Kidney tubule cell (primary cell): ENCODE measurements at places on chromosomes 6 and 20.

DNA sequence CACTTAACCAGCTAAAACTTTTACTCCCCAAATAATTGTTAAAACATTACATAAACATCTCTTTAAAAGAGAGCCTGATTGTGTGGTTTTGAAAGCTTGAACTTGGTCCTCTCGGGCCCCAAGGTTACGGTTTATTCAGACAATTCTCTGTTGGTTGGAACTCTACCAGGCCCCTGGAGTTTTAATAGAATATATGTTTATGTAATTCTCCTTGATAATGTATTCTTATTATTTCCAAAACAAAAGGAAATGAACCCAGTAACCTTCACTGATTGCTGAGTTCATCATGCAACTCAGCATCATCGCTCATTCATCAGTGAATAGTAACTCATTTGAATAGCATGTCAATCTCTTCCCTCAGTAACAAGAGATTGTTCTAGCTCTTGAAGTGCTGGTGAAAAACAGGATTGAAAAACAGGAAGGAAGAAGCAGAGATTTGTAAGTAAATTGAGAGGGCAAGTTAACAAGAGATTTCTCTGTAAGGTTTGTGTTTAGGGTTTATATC lies 464.5 kb upstream of the MARCKS start:
- no peak for DNase-seq

GRCh38 chr20:59151391-59151790 lies 12.2 kb upstream of the ZNF831 start:
- DNase-seq, result no peak

- DNase-seq, result peak; percentile 68
These were observed 5.0 kb downstream of the VSX1 start for GRCh38 chr20:25076731-25077609.

- no peak for DNase-seq
These were observed 13.0 kb downstream of the PNISR start for GRCh38 chr6:99412065-99412464.

DNA sequence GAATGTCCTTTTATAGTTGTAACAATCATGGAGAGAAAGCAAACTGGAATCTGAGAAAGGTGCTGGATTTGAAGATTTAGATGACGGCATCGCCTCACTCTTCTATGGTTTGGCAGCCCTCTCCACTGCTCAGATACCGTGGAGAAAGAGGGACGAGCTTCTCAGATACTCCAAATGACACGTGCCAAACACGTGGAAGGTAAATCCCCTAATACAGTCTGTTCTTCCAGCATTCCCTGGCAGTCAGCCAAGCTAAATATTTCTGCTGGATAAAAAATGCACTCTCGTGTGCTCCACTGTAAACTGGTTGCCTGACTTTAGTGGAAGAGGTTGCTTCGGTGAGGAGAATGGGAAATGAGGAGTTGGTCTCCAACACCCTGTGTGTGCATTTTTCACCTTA lies 16.7 kb upstream of the PRDM1 start:
- peak; percentile 93 for DNase-seq

DNA sequence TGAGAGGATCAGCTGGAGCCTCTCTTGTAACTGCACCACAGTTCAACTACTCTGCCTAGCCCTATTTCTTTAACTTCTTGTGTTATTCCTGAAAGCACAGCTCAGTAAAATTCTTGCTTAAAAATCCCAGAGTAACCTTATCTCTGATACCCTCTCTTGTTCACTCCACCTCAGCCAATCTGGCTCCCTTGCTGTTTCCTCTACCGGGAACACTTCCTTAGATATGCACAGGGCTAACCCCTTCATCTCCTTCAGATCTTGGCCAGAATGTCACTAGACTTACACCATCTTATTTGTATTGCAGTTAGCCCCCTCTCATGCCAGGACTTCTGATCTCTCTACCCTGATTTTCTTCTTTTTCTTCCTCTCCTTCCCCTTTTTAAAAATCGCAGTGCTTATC lies 2.6 kb upstream of the ZKSCAN3 start:
- no peak for DNase-seq

DNA sequence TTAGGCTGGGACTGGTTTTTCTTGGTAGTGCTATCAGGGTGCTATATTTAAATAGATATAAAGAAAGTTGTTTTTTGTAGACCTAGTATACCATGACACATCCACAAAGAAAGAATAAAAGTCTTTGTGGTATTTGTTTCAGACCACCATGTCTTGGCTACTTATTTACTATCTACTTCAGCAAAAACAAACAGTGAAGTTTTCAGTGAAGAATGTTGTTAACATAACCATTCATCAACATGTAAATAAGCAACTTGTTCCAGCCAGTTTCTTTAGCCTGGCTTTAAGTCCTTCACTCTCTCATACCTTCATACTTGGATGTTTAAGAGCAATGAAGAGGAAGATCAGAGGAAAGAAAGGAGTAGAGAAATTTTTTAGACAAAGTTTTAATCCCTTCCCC lies 624.1 kb downstream of the CD109 start:
- DNase-seq, result peak; percentile 2
